ENCODE measurements at places on chromosomes 5 and 9. TPM values are rescaled to one million over a fixed set of nuclear protein-coding genes. Genes with fewer than 3 reads are reported as not detected.

- no peaks in the 10 kb centered on the region for H3K27me3 ChIP-seq
- H3K36me3 ChIP-seq: peaks cover 21% of the 10 kb centered on the region
Measured at GRCh38 chr5:76445063-76445462, 42.0 kb downstream of the IQGAP2 start.

HTR1A gene
- not detected for total RNA-seq

C5orf58 gene
- total RNA-seq: not detected

TMCO6 gene
- 36.6 TPM for total RNA-seq

OR1J2 gene
- total RNA-seq: not detected

GRCh38 chr9:121972501-121972981 lies 120.6 kb downstream of the TTLL11 start:
- no peak overlapping the region for H3K27ac ChIP-seq
- no peak overlapping the region for H3K4me3 ChIP-seq
- no peaks in the 10 kb centered on the region for H3K4me1 ChIP-seq

FBXL7 gene
- not detected for total RNA-seq

DNA sequence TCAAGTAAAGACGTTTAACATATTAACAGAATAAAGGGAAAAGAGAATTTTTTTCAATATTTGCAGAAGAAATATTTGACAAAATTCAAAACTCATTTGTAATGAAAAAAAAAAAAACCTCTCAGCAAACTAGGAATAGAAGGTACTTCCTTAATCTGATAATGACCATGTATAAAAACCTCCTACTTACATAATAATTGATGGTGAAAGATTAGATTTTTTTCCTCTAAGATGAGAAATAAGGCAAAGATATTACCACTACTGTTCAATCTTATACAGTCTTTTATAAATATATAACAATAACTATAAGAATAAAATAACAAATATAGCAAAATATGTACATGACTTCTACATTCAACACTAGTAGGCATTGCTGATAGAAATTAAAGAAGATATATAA lies 424.6 kb upstream of the KLF4 start:
- H3K36me3 ChIP-seq: no peaks in the 10 kb centered on the region
- no peaks in the 10 kb centered on the region for H3K27me3 ChIP-seq
- no peak overlapping the region for H3K27ac ChIP-seq

DNA sequence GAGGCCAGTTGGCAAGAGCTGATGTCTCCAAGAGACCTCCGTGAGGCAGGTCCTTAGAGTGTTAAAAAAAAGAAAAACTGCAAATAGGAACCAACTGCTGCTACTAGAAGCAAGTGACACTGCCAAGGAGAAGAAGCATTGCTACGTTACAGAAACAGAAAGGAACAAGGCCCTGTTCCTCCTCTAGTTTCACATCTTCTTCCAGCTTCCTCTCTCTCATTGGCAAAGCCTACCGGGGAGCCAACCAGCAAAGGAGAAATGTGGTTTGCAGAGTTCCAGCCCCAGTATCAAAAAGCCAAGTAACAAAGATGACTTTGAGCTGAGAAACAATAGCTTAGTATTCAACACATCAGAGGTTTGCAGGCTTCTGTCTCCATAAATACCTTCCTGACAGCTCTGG lies 145.9 kb downstream of the PRELID2 start:
- DNase-seq: no peak
- no peaks in the 10 kb centered on the region for H3K36me3 ChIP-seq
- H3K27ac ChIP-seq: no peak overlapping the region

WDR38 gene
- total RNA-seq: not detected

DNA sequence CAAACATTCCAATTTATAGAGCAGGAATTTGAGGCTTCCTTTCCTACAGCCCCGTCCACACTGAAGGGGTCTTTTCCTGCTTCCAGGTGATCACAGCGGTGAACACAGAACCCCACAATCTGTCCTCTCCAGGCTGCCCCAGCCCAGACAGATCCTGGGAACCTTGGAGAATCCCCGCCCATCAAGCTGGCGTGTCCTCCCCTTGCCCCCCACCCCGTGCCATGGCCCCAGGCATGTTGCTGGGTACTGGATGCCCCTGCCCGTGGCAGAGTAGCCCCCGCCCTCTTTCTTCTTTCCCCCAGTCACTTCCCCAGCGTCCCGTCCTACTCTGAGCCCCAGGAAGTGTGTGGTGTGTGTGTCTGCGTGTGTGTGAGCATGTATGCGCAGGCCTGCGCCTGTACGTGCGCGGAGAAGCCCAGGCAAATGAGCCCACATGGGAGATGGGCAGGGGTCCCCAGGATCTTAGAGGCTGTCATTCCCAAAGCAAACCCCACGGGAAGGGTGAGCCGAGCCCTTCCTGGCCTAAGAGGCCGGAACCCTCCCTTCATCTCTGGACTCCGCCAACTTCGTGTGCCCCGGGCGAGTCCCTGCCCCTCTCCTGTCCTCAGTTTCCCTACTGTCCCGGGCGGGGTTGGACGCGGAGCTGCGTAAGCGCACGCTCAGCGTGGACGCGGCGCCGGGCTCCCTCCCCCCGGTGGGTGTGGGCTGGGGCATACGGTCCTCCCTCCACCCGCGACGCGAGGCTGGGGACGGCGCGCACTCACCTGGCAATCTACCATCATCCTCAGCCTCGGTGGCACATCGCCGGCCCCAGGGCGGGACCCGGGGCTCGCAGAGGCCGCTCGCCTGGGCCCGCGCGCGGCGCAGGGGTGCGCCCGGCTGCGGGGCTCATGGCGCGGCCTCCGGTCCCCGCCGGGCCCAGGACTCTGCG lies 15.2 kb downstream of the GBGT1 start:
- H3K4me3 ChIP-seq: peak overlapping the region; percentile 85
- H3K36me3 ChIP-seq: peaks cover 19% of the 10 kb centered on the region
- DNase-seq: peak; percentile 79
- no peaks in the 10 kb centered on the region for H3K27me3 ChIP-seq

DNA sequence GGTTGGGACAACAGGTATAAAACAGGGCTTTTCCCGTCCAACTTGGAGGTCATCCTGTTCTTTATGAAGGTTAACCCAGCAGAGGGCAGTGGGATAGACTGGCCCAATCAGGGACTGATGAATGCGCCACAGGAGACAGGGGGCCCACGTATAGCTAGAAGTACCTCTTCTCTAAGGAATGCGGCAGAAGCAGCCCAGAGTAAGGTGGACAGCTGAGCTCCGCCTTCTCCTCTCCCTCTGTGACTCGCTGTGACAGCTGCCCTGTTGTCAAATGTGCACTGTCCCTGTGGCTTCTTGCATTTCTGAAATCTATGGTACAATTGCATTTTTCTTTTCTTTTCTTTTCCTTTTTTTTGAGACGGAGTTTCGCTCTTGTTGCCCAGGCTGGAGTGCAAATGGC lies 306.6 kb downstream of the FBXL7 start:
- no peaks in the 10 kb centered on the region for H3K27me3 ChIP-seq
- no peak overlapping the region for H3K4me3 ChIP-seq
- no peak for DNase-seq

GRCh38 chr9:127884427-127884911 lies 7.0 kb upstream of the AK1 start:
- no peak overlapping the region for H3K27ac ChIP-seq
- DNase-seq: no peak
- no peaks in the 10 kb centered on the region for H3K27me3 ChIP-seq
- no peak overlapping the region for H3K4me3 ChIP-seq

DNA sequence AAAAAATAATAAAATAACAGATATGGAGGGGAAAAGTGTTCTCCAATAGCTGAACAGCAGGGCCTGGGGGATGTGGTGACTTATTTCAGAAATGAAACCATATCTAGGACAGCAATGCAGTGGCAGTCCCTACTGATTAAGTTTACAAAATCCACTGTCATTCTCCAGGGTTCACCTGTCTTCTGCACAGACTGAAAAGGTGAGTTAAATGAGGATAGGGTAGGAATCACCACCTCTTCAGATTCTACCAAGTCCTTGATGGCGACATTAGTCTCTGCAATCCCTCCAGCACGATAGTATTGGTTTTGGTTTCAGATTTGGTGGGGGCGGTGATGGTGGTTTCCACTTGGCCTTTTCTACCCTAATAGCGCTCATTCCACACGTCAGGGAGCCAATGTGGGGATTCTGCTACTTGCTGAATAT lies 32.3 kb upstream of the NPM1 start:
- H3K4me1 ChIP-seq: peaks cover 3% of the 10 kb centered on the region
- peak; percentile 57 for DNase-seq
- H3K27me3 ChIP-seq: peaks cover 3% of the 10 kb centered on the region
- H3K27ac ChIP-seq: no peak overlapping the region
- no peaks in the 10 kb centered on the region for H3K36me3 ChIP-seq
- H3K4me3 ChIP-seq: no peak overlapping the region

QRFP gene
- not detected for total RNA-seq

DNA sequence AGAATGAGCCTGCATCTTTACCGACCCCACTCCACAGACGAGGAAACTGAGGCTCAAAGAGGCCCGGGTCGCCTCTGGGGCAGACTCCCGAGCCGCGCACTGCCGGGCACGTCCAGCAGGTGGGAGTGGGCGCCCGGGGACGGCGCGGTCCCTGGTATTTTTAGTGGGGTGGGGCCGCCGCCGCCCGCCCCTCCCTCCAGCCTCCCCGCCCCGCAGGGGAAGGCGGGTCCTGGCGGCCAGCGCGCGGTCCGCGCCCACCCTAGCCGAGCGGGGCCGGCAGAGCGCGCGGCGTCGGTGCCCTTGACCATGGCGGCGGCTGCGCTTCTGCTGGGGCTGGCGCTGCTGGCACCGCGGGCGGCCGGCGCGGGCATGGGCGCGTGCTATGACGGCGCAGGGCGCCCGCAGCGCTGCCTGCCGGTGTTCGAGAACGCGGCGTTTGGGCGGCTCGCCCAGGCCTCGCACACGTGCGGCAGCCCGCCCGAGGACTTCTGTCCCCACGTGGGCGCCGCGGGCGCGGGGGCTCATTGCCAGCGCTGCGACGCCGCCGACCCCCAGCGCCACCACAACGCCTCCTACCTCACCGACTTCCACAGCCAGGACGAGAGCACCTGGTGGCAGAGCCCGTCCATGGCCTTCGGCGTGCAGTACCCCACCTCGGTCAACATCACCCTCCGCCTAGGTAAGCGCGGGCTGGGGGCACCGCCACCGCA lies at the start of gene LAMC3:
LAMC3 (plus strand) TSS at position 266 of the 710 bp plus-strand sequence; CDS start at position 307, 41 bp downstream.
- peak within 1 kb of the TSS; percentile 53 for H3K4me3 ChIP-seq
- H3K27me3 ChIP-seq: peaks cover 16% of the 10 kb centered on the region
- H3K36me3 ChIP-seq: no peaks in the 10 kb centered on the region
- peak; percentile 39 for DNase-seq
- no peak within 1 kb of the TSS for H3K27ac ChIP-seq
- no peaks in the 10 kb centered on the region for H3K4me1 ChIP-seq

DNA sequence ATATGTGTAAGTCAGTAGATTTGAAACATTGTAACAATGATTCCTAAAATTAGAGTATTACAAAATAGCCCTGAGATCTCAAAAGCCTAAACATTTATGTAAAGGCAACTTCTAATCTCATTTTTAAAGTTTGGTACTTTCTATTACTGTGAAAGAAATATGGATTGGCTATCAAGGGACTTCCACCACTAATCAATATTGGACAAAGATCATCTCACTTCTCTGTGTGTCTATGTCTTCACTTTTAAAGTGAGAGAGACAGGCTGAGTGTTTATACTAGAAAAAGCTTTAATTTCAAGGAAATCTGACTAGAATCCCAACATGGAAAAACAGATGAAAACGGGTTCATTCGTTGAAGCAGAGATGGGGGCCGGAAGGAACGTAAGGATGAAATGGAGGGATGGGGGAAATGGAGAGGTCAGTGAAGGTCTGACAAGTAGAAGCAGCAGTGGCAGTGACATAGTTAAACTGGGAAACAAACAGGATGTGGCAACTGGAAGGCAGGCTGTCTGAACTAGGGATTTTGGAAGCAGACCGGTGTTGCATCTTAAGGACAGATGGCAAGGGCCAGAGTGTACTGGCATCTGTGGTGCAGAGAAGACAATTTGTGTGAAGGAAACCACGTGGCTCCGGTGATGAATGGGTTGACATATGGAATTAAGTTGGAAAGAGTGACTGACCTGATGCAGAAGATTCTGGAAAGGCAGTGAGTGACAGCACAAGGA lies 60.8 kb downstream of the PDE4D start:
- no peaks in the 10 kb centered on the region for H3K4me1 ChIP-seq
- H3K36me3 ChIP-seq: no peaks in the 10 kb centered on the region
- H3K27ac ChIP-seq: no peak overlapping the region
- no peak for DNase-seq
- H3K4me3 ChIP-seq: no peak overlapping the region

DNA sequence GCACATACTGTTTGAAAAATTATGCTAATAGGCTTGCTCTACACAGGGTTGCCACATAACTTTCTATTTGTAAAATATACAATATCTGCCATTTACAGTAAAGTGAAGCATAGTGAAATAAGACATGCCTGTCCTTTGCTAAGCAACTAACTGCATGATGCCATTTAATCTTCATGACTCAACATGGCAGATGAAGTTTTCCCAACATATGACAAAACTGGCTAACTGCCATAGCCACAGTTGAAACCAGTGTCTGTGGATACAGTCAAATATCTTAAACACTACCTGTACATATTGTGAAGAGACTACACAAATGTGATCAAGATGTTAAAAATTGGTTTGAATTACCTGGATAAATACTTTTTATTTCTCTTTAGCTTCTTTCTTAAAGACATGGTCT lies 3.1 kb upstream of the DMAC1 start:
- H3K36me3 ChIP-seq: peaks cover 7% of the 10 kb centered on the region
- no peak overlapping the region for H3K27ac ChIP-seq
- no peak overlapping the region for H3K4me3 ChIP-seq
- DNase-seq: no peak

GRCh38 chr9:99634186-99634585 lies 187.5 kb upstream of the NR4A3 start:
- no peaks in the 10 kb centered on the region for H3K36me3 ChIP-seq
- no peak overlapping the region for H3K27ac ChIP-seq
- H3K27me3 ChIP-seq: peaks cover 6% of the 10 kb centered on the region
- H3K4me1 ChIP-seq: no peaks in the 10 kb centered on the region

GHR gene
- total RNA-seq: not detected

- H3K4me3 ChIP-seq: no peak overlapping the region
- no peak for DNase-seq
- peaks cover 3% of the 10 kb centered on the region for H3K36me3 ChIP-seq
- no peaks in the 10 kb centered on the region for H3K4me1 ChIP-seq
- H3K27ac ChIP-seq: no peak overlapping the region
Measured at GRCh38 chr9:95107001-95107749, 210.3 kb downstream of the FANCC start.

- no peak overlapping the region for H3K4me3 ChIP-seq
- H3K4me1 ChIP-seq: no peaks in the 10 kb centered on the region
- no peaks in the 10 kb centered on the region for H3K36me3 ChIP-seq
- DNase-seq: no peak
- H3K27ac ChIP-seq: no peak overlapping the region
- peaks cover 28% of the 10 kb centered on the region for H3K27me3 ChIP-seq
Measured at GRCh38 chr9:69951411-69951810, 92.2 kb upstream of the MAMDC2 start.

- H3K4me3 ChIP-seq: no peak overlapping the region
- no peaks in the 10 kb centered on the region for H3K36me3 ChIP-seq
- peaks cover 8% of the 10 kb centered on the region for H3K4me1 ChIP-seq
- no peak for DNase-seq
- H3K27me3 ChIP-seq: no peaks in the 10 kb centered on the region
Measured at GRCh38 chr5:176517053-176517661, 20.0 kb downstream of the RNF44 start.

DNA sequence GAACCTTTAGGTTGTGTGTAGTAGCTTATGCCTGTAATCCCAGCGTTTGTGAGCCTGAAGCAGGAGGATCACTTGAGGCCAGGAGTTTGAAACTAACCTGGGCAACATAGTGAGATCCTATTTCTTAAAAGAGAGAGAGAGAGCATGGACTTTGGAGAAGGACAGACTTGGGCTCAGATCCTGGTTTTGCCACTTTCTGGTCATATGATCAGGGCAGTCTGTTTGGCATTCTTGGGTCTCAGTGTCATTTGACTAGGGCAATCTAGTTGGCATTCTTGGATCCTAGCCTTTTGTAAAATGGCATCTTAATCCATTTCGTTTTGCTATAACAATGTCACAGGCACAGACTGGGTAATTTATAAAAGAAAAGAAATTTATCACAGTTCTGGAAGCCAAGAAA lies 28.4 kb downstream of the RCL1 start:
- H3K27me3 ChIP-seq: no peaks in the 10 kb centered on the region
- H3K4me1 ChIP-seq: peaks cover 28% of the 10 kb centered on the region
- H3K4me3 ChIP-seq: no peak overlapping the region
- no peak overlapping the region for H3K27ac ChIP-seq
- peaks cover 2% of the 10 kb centered on the region for H3K36me3 ChIP-seq
